ENCODE measurements at places on chromosomes 6 and 20. TPM values are rescaled to one million over a fixed set of nuclear protein-coding genes. Genes with fewer than 3 reads are reported as not detected.

DNA sequence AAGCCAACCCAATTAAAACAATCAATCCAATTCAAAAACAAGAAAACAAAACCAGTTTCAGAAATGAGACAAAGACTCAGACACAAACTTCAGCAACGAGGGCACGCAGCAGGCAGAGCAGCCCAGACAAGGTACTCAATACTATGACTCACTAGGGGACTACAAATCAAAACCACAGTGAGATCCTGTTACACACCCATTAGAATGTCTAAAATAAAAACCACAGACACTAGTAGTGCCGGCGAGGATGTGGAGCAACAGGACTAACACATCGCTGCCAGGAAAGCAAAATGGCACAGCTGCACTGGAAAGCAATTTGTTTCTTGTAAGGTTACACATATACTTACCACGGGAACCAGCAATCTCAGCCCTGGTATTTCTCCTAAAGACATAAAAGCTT lies 28.4 kb upstream of the MAS1L start:
- H3K4me3 ChIP-seq: no peak overlapping the region
- H3K36me3 ChIP-seq: no peaks in the 10 kb centered on the region
- H3K27me3 ChIP-seq: no peaks in the 10 kb centered on the region
- peak; percentile 41 for DNase-seq

DNA sequence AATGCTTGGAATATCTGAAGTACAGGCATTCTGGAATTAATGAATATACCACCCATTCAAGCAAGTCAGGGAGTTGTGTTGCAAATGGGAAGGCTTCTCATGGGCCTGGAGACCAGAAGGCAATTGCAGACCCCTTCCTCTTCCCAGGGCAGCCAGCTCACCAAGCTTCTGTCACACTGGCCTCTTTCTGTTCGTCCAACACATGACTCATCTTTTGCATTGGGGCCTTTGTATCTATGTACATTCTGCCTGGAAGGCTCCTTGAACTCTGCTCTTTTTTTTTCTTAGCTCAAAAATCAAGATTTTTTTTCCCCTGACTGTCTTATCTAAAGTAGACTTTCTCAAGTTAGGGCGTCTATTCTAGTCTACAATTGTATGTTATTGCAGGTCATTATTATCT lies 132.9 kb upstream of the MYLIP start:
- no peaks in the 10 kb centered on the region for H3K36me3 ChIP-seq
- H3K27ac ChIP-seq: no peak overlapping the region
- no peaks in the 10 kb centered on the region for H3K4me1 ChIP-seq
- no peak for DNase-seq
- no peaks in the 10 kb centered on the region for H3K27me3 ChIP-seq

GRCh38 chr6:34514593-34515472 lies 41.3 kb downstream of the SPDEF start:
- no peaks in the 10 kb centered on the region for H3K4me1 ChIP-seq
- H3K27me3 ChIP-seq: no peaks in the 10 kb centered on the region
- no peaks in the 10 kb centered on the region for H3K36me3 ChIP-seq
- no peak for DNase-seq
- no peak overlapping the region for H3K27ac ChIP-seq

DNA sequence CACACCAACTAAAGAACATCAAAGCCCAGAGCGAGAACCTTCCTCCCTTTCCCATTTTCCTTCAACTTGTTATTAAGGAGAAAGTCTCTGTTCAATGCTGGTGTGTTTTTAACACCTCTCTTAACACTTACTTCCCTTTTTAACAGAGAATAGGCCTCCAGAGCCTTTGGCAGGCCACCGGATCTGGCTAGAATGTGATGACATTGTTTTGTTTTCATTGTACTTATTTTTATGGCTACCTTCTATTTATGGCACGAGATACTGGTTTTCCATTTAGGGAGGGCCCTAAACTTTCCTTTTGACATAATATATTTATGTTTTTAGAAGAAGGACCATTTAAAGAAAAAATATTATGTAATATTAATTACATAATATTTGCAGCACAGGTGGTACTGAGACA lies 21.6 kb downstream of the TCF15 start:
- H3K27ac ChIP-seq: no peak overlapping the region
- H3K27me3 ChIP-seq: no peaks in the 10 kb centered on the region
- DNase-seq: no peak
- H3K36me3 ChIP-seq: no peaks in the 10 kb centered on the region

GRCh38 chr6:34226066-34226465 lies 10.6 kb upstream of the HMGA1 start:
- no peak for DNase-seq
- peaks cover 28% of the 10 kb centered on the region for H3K4me1 ChIP-seq
- H3K27me3 ChIP-seq: no peaks in the 10 kb centered on the region

DNA sequence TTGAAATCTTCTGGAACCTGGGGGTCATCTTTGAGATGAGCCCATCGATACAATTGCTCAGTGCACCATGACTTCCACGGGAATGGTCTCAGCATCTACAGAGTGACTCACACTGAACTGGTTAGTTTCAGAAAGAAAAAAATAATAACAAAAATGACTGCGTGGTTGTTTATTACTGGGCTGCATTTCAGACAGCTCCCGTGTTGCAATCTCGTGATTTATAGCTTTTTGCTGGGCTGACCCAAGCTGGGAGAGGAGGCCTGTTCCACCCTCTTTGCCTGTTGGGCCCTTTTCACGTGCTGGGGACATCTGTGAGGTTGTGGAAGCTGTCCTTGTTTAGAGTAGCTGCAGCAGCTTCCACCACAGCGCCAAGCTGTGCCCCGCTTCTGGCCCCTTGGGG lies 225.5 kb downstream of the BMP7 start:
- no peak overlapping the region for H3K4me3 ChIP-seq
- no peak for DNase-seq
- H3K36me3 ChIP-seq: no peaks in the 10 kb centered on the region
- peaks cover 6% of the 10 kb centered on the region for H3K4me1 ChIP-seq
- 0 out of 2 replicates have a peak, but pooled peaks cover 4% of the 10 kb centered on the region for H3K27me3 ChIP-seq
- H3K27ac ChIP-seq: no peak overlapping the region

DNA sequence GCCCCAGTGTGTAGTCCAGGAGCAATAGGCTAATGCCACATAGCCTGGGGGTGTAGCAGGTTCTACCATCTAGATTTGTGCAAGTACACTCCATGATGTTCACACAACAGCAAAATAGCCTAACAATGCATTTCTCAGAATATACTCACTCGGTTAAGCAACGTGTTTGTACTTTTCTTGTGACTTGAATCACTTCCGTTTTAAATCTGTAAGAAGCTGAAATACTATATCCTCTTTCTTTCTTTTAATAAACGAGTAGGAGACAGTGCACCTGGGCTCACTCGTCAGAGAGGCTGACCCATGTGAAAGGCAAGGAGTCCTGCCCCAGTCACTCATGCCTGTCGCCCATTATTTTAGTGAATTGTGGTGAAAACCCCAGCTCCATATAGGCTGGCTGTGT lies 201.6 kb downstream of the FOXA2 start:
- no peaks in the 10 kb centered on the region for H3K36me3 ChIP-seq
- no peak overlapping the region for H3K4me3 ChIP-seq
- no peak overlapping the region for H3K27ac ChIP-seq
- DNase-seq: no peak
- H3K27me3 ChIP-seq: no peaks in the 10 kb centered on the region
- peaks cover 8% of the 10 kb centered on the region for H3K4me1 ChIP-seq

The IMPG1 gene
- total RNA-seq: not detected

The SLC22A2 gene
- total RNA-seq: not detected

The THBS2 gene
- not detected for total RNA-seq

The TREM1 gene
- total RNA-seq: not detected

The ZNF512B gene
- 9.0 TPM for total RNA-seq

All from Karpas-422 (cell line).